ENCODE measurements at places on chromosomes 7 and 10.

DNA sequence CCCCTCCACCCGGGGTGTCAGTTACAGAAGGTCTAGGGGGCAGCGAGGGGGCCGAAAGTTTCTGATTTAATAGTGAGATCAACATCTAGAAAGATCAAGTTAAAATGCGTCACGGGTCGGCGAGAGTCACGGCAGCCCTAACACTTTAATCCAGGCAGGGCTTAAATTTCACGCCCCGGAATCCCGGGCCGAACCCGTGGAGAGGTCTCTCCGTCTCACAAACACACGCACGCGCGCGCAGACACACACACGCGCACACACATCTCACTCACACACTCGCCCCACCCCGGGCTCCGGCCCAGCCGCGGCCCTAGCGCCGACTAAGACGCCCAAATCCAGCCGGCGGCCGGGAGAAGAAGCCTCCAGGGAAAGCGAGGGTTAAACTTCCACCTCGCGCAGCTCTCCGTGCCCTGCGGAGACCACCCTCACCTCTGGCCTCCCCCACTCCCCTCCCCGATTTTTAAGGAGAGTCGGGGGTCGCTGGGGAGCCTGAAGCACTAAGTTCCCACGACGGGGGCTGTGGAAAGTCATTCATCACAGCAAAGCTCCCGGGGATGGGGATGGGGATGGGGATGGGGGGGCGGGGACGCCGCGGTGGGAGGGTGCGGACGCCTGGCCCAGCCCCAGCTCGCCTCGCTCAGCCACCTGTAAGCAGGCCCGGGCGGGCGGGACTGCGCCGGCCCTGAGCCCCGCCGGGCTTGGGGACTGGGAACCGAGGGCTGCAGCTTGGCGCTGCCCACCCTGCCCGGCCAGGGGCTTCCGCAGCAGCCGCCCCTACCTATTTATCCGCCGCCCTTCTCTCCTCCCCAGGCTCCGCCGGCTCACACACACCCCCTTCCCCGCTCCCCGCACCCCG lies 1.6 kb downstream of the PDGFA start:
- DNase-seq: peak; percentile 92

GRCh38 chr7:128835790-128836641 lies 5.8 kb downstream of the FLNC start:
- DNase-seq: no peak

DNA sequence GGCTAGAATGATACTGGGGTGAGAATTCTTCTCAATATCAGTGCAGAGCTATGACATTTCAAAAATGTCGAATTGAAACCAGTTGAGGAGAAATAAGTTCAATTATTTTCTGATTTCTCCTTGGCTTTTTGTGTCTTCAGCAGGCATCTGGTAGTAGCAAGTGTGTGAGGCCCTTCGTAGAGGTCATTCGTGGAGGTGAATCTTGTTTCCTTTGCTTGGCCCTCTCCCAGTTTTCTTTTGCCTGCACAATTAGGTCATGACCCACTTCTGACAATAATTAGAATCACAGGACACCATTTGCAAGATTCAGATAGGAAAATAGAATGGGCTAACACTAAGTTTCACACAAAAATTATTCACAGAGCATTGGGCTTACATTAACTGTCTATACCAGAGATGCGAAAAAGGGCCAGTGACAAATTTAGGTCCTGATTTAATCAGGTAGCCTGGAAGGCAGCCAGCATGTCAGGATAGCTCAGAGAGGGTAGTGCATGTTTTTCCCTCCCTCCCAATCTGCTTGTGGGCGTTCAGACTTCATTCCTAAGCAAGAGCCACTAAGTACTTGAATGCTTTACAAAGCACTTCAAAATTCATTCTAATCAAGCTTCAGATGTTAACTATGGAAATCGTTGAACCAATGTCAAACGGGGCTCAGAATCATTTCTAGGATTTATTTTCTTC lies 24.0 kb upstream of the A1CF start:
- no peak for DNase-seq

DNA sequence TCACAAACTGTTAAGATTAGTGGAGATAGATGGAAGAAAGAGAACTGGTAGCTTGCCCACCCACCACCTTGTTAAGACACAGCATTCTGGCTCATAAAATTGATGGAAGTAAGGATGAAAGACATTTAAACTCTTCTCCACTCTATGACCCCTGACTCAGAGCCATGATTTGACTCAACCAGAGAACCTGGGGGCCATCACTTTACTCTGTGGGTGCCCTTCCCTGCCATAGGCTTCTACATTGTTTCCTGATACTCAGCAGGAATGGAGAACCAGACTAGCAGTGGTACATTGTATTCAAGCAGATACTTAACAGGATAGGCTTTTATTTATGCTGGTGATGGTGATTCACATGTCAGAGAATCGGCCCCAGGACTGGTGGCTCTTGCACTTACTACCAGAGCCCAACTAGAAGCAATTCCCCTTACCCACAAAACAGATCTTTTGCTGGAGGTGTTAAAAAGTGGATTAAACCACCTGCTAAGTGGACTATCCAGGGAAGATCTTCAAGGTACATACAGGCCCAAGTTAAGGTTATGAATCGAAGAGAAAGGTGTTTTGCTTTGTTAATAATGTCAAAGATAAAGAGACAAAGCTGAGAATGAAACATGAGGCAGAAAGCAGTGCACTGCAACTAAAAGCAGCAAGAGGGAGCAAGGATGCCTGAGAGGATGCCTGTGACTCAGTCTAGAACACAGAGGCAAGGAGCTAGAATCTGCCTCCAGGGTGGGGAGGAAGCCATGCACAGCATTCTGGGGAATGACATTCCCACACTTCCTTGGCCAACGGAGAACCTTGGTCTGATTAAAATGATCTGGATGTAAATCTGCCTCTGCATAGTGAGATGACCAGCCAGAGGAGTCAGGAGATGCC lies 36.0 kb upstream of the GLI3 start:
- DNase-seq: no peak

- DNase-seq: no peak
Observed at GRCh38 chr10:36182179-36182566, 540.1 kb upstream of the FZD8 start.

DNA sequence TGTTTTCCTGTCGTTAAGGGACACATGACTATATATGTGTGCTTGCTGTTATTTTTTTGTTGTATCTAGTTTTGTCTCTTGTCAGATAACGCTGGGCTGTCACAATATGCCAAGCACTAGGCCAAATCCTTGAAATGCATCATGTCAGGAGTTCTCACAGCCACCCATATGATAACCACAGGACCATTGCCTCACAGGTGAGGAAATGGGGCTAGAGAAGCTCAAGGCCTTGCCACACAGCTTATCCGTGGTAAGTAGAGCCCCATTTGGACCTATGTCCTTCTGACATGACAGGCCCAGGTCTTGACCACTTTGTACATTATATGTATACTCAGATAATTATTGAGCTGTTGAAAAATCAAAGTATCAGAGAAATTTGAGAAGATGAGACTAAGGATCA lies 42.0 kb upstream of the TARP start:
- DNase-seq: no peak

GRCh38 chr10:72735288-72735936 lies 43.5 kb downstream of the MCU start:
- no peak for DNase-seq

DNA sequence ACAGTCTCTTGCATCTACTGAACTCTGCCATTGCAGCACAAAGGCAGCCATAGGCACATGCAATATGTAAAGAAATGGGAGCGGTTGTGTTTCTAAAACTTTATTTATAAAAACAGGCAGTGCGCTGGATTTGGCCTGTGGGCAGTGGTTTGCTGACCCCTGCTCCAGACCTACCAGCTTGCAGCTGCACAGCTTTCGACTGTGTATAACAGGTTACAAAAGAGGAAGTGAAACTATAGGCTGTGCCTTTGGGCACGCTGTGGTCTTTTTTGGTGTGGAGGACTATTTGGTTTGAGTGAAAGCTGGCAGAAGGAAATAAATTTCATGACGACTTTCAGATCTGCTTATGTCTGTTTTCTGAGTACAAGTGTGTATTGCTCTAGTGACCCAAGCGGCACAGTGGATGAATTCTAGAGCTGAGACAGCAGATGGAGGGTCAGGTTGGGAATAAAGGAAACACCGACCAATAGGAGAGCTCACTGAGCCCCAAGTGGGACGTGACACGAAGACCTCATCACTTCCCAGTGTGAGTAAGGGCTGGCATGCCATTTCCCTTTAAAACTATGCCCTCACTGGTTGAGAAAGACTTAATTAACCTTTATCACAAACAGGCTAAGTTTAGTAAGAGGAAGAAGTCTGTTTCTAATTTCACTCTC lies 152.7 kb downstream of the ANK3 start:
- peak; percentile 67 for DNase-seq

GRCh38 chr7:96316949-96317348 lies 4.9 kb downstream of the SLC25A13 start:
- DNase-seq: no peak

DNA sequence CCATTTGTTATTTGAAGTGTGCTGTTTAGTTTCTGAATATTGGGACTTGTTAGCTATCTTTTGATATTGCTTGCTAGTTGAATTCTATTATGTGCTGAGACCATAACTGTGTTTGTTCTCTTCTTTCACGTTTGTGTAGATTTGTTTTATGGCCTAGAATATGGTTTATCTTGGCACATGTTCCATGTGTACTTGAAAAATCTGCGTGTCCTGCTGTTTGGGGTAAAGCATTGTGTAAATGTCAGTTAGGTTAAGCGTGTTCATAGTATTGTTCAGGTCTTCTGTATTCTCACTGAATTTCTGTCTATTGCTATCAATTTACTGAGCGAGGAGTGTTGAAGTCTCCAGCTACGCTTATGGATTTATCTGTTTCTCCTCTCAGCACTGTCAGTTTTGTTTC lies 19.4 kb downstream of the MMP21 start:
- DNase-seq: no peak

DNA sequence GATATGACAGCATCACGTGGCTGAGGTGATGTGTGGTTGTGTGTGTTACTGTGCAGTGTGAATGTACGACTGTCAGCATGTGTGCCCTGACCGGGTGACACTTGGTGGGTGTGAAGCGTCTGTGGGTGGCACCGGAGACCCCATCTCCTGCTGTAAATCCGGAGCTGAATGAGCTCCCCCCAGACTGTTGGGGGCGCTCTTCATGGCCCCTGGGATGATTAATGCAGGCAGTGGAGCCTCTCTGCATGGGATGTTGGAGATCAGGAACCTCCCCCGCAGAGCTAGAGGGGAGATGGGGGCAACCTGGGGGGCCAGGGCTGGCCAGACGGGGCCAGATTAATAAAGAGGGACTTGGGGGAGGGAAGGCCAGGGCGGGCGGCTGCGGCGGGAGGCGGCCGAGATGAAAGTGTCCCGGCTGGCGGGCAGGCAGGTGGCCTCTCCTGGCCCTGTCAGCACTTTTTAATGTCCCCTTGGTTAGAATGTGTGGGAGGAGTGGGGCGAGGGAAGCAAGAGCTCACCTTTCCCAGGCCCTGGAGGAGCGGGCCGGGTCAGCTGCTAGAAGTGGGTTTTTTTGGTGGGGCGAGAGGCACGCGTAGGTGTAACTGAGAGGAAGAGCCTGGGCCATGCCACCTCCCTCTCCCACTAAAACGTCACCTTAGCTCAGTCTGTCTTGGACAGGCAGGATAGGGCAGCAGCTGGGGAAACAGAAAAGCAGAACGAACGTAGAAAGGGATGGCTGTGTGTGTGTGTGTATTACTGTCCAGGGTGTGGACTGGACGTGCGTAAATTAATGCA lies 34.1 kb downstream of the HIF1AN start:
- DNase-seq: no peak

DNA sequence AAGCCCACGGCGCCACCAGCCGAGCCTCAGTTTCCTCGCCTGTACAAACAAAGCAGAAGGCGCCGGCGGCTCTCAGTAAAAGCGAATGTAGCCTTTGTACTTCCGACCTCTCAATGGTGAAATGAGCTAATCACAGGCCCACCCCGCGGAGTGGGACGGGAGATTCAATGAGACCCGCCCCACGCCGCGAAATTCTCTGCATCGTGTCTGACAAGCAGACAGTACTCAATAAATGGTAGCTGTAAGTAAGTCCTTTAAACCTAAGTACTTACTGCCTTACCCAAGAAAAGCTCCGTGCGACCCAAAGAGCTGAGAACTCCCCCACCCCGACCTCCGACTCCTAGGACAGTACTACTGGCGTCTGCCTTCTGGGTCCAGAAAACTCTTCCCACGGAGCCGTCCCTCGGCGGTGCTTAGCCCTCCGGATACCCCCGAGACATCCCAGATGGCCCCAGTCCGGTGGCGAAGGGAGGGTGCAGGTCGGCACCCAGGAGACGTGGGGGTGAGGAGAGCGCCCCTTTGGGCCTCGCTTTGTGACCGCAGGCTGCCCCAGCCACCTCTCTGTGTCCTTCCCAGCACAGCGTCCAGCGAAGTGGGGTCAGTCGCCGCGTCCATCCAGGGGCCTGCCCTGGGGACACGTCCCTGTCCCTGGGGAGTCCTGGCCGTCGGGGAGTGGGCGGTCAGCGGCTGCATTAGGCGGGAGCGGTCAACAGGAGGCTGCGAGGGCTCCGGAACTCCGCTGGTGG lies 972 bp upstream of the CXCL12 start:
- DNase-seq: peak; percentile 68

DNA sequence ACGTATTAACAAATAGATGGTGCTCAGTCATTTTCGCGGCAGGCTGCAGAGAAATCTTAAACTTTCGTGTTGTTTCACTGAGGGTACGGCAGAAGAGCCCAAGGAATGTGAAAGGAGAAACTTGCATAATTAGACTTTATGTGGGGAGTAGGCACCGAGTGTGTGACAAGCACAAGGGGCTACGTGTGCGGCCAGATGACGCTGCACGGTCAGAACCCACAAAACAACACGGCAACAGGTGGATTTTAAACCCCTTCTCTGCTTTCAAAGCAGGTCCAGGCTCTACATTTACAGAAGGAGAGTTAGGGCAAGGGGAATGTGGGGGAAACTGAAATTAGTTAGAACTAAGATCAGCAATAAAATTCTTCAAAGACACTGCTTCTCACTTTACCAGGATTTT lies 392 bp upstream of the UCN3 start:
- DNase-seq: no peak

DNA sequence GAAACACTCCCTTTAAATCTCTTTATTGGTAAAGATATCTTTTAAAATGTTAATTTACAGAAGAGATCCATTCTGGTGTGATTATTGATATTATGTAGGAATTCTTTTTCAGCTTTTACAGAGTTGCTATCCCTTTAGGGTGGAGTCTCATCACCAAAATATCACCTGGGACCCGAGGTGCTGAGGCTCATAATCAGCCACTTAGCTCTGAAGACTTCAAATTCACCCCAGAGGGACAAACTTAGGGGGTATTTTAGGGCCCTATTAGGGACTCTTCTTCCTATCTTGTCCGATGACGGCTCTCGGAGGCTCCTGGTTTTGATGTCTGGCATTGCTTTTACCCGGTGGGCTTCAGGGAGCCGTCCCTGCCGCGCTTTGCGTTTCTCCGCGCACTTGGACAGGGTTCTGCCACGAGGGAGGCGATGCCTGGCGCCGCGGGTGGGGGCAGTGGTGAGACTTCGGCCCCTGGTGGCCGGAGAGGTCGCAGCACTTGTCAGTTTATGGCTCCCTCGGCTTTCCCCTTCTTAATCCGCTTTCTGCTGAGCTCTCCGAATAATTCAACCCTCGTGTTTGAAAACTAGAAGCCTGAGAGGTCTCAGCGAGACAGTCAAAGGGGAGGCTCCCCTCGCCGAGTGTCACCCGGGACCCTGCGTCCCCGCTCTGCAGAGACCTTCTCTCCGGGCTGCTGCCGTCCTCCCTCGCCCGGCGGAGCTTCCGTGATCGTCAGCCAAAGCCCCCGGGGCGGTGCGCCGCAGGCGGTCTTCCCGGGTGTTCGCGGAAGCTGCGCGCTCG lies 27.8 kb downstream of the RBM20 start:
- DNase-seq: peak; percentile 66

Data from tibial artery (tissue), 4 donors.